ENCODE measurements at places on chromosomes 16 and 17.

DNA sequence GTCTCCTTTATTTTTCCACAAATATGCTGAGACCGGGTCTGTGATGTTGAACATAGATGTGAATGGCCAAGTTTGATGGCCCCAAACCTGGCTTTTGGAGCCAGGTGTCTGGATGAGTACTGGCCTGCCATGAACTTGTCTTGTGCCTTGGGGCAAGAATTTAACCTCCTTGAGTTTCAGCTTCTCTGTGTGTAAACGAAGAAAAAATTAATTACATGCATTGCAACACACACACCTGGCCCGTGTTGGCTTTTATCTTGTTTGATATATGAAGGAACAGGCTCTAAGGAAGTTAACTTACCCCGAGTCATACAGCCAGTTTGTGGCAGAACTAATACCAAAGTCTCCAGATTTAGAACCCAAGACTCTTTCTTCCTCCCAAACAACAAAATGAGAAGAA, 13.1 kb downstream of the FBXO39 start:
- DNase-seq: no peak
- no peaks in the 10 kb centered on the region for H3K36me3 ChIP-seq
- H3K27ac ChIP-seq: no peak overlapping the region
- H3K4me1 ChIP-seq: no peaks in the 10 kb centered on the region
- H3K27me3 ChIP-seq: peaks cover 57% of the 10 kb centered on the region
- H3K4me3 ChIP-seq: no peak overlapping the region

GRCh38 chr16:38941-39892, 14.2 kb downstream of the POLR3K start:
- H3K27ac ChIP-seq: no peak overlapping the region
- H3K36me3 ChIP-seq: peaks cover 22% of the 10 kb centered on the region
- no peaks in the 10 kb centered on the region for H3K27me3 ChIP-seq
- no peak for DNase-seq
- H3K4me1 ChIP-seq: no peaks in the 10 kb centered on the region

DNA sequence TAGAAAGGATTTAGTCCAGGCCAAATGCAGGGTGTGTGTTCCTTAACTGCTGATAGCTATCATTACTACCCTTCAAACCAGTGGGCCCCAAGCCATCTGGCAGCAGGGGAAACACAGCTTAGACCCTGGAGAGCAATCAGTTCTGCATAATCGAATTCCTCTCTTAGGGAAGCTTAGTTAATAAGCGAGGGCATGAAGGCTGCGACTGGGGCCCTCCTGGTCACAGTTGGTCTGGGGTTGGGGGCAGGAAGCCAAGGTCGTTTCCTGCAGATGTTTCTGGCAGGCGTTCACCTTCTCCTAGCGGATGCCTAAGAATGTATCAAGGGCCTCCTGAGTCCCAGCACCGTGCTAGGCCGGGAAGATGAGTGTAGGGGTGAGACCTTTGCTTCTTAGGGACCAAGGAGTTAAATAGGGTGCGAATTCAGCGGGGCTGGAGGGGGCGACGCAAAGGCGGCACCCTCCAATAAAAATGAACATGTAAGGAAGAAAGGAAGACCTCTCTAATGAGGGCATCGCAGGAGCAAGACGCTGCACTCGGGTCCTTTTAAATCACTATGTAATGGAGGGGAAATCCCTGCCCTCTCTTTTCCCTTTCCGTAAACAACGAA, 16.5 kb upstream of the EEF2K start:
- DNase-seq: peak; percentile 70
- no peak overlapping the region for H3K27ac ChIP-seq
- no peaks in the 10 kb centered on the region for H3K4me1 ChIP-seq
- H3K36me3 ChIP-seq: no peaks in the 10 kb centered on the region
- peaks cover 10% of the 10 kb centered on the region for H3K27me3 ChIP-seq
- peak overlapping the region; percentile 79 for H3K4me3 ChIP-seq

GRCh38 chr16:23469814-23470213, 16.8 kb upstream of the COG7 start:
- H3K27ac ChIP-seq: no peak overlapping the region
- H3K4me1 ChIP-seq: peaks cover 3% of the 10 kb centered on the region
- H3K4me3 ChIP-seq: no peak overlapping the region
- no peak for DNase-seq
- H3K27me3 ChIP-seq: no peaks in the 10 kb centered on the region
- H3K36me3 ChIP-seq: peaks cover 78% of the 10 kb centered on the region

GRCh38 chr17:70169709-70170597, 621 bp downstream of the KCNJ2 start:
- H3K36me3 ChIP-seq: no peaks in the 10 kb centered on the region
- no peak for DNase-seq
- H3K4me3 ChIP-seq: peak overlapping the region; percentile 88
- H3K27ac ChIP-seq: no peak overlapping the region

DNA sequence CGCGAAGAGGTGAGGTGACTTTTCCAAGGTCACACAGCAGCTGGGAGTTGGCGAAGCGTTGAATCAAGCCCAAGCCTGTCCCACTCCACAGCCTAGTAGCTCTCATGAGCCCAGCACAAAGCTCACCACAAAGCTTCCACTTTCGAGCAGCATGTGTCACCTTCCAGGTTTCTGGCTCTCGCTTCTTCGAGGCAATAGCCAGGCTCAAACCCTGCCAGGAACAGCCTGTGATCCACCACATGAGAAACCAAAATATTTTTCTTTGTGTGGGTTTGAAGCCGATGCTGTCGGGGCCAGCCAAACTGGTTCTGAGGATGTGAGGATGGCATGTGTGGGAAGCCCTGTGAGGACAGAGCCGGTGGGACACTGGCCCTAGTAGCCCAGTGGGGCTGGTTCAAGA, 68.1 kb downstream of the COG7 start:
- no peak overlapping the region for H3K27ac ChIP-seq
- H3K27me3 ChIP-seq: no peaks in the 10 kb centered on the region
- H3K4me3 ChIP-seq: no peak overlapping the region
- DNase-seq: no peak
- H3K4me1 ChIP-seq: no peaks in the 10 kb centered on the region

DNA sequence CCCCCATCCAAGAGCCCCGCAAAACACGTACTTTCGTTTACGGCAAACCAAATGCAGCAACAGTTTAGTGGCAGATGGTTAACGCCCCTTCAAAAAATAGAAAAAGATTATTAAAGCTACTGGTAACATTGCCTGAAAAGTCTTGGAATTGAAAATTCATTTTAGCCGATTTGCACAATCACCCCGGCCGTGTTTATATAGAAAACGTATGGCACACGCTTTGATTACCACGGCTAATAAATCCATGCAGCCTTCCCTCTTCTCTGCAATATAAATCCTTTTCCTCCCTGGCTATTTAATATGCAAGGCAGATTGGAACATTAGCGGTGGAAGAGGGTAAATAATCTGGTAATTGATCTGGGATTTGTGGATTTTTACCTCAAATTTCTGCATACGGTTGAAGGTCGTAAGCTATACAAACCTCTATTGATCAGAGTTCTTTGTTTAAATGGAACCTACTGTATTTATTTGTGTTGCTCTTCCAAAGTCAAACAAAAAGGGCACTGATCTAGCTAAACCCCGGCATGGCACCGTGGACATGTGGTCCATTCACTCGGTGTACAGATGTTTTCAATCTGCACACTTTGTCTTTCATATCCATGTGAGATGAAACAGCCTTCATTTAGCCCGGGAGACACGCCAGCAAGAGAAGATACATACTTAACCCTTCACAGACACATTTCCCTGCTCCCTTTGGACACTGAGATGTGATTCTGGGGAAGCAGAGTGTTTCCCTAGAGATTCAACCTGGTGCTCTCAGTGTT, 238.1 kb upstream of the MAF start:
- H3K27me3 ChIP-seq: no peaks in the 10 kb centered on the region
- H3K27ac ChIP-seq: no peak overlapping the region
- no peak overlapping the region for H3K4me3 ChIP-seq
- DNase-seq: no peak

All from endodermal cell (in vitro differentiated cells).